Breast epithelium (tissue), 4 donors: ENCODE measurements at places on chromosomes 3 and 15. TPM values are rescaled to one million over a fixed set of nuclear protein-coding genes. Genes with fewer than 3 reads are reported as not detected.
A peak's percentile ranks its signal among the peaks of the same experiment; 100 is the strongest.

Gene FETUB
- not detected for total RNA-seq

GRCh38 chr3:186532598-186533072 lies 11.5 kb downstream of the CRYGS start:
- no peaks in the 10 kb centered on the region for H3K4me1 ChIP-seq
- no peaks in the 10 kb centered on the region for H3K36me3 ChIP-seq
- H3K27me3 ChIP-seq = no peaks in the 10 kb centered on the region
- no peak overlapping the region for H3K4me3 ChIP-seq

- no peaks in the 10 kb centered on the region for H3K36me3 ChIP-seq
- H3K4me1 ChIP-seq = no peaks in the 10 kb centered on the region
- DNase-seq = no peak
- H3K4me3 ChIP-seq = no peak overlapping the region
Measured at GRCh38 chr3:46519952-46520351, 22.2 kb downstream of the RTP3 start.

DNA sequence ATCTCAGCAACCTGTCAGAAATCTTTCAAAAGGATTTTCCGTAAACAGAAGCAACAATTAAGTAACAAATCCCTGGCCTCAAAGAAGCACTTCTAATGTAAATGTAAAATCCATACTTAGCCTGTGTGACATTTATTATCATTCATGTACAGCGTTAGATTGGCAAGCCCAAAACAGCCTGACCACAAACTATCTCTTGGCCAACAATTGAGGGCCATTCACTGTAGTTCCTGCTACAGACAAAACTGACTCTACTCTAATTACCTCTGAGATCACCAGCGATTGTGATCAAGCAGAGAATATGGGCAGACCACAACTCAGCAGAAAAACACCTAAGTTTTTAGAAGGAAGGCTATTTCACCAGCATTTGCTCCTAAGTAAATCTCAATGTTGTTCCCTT lies 9.2 kb downstream of the SHQ1 start:
- no peak overlapping the region for H3K27ac ChIP-seq
- no peaks in the 10 kb centered on the region for H3K4me1 ChIP-seq
- no peaks in the 10 kb centered on the region for H3K36me3 ChIP-seq
- DNase-seq = no peak
- no peak overlapping the region for H3K4me3 ChIP-seq

GRCh38 chr3:143122089-143122430 lies 2.5 kb downstream of the CHST2 start:
- H3K4me1 ChIP-seq = peaks cover 8% of the 10 kb centered on the region
- H3K4me3 ChIP-seq = no peak overlapping the region
- no peak overlapping the region for H3K27ac ChIP-seq

GRCh38 chr3:138359919-138360868 lies 11.8 kb downstream of the MRAS start:
- H3K4me3 ChIP-seq = no peak overlapping the region
- DNase-seq = no peak
- H3K4me1 ChIP-seq = peaks cover 14% of the 10 kb centered on the region
- H3K27me3 ChIP-seq = no peaks in the 10 kb centered on the region
- no peaks in the 10 kb centered on the region for H3K36me3 ChIP-seq

GRCh38 chr3:77134769-77135168 lies 94.9 kb downstream of the ROBO2 start:
- H3K27me3 ChIP-seq = no peaks in the 10 kb centered on the region
- no peak overlapping the region for H3K27ac ChIP-seq
- H3K4me3 ChIP-seq = no peak overlapping the region
- no peaks in the 10 kb centered on the region for H3K4me1 ChIP-seq
- no peaks in the 10 kb centered on the region for H3K36me3 ChIP-seq

Gene TTC21A
- total RNA-seq = 13.1 TPM

DNA sequence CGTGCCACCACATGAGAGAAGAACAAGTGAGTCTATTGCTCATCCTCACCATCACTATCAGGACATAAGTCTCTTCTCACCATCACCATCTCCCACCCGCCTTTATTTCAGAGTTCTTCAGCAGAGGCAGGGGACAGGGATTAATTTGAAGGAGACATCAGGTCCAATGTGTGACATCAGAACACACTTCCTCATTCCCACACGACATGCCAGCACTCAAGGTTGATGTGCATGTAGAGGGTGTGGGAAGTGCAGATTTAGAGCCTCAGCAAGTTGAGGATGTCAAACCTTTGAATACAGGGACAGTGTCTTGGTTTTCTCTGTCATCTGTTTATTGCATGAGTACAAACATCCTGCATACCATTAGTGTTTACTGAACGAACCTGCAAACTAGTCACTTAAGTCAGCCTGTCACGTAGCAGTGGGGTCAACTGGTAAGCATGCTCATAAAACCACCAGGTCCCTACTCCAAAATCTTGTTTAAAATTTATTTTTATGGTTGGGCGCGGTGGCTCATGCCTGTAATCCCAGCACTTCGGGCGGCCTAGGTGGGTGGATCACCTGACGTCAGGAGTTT lies 104.4 kb downstream of the MYLK start:
- H3K36me3 ChIP-seq = no peaks in the 10 kb centered on the region
- no peak for DNase-seq
- H3K4me3 ChIP-seq = no peak overlapping the region
- H3K27ac ChIP-seq = no peak overlapping the region

Gene UROC1
- total RNA-seq = not detected

Gene PHLDB2
- 65.0 TPM for total RNA-seq

Gene SERPINI2
- total RNA-seq = not detected

DNA sequence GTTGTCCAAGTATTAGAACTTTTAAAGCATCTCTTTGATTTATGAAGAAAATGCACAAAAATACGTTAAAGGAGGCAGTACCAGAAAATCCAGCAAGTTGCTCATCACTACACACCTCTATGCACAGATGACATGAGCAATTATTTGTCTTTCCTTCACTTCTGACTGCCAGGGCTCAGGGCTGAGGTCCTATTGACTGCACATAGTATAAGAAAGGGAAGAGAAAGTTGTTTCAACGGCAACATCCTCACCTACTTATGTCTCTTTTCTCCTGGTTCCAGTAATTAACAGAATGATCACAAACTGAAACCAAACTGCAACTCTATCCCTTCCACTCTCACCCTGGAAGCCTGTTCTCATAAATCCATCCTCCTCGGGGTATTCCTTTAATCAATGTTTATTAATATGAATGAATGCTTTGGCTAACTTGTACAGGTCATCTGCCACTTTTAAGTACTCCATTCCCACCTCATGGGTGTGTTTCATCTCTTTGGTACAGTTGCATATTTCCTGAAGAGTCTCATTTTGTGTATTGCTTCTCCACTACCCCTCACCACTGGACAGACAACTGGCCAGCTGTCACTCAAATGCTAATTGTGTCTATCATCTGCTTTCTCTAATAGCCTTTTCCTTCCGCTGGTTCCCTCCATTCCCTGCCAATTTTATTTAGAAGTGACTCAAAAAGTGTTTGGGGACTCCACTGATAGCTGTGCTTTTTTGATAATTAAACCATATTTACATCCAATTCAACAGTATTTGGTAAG lies 34.5 kb downstream of the RAB27A start:
- no peak for DNase-seq
- H3K27ac ChIP-seq = peak overlapping the region; percentile 23
- H3K4me3 ChIP-seq = no peak overlapping the region
- H3K36me3 ChIP-seq = no peaks in the 10 kb centered on the region
- H3K4me1 ChIP-seq = no peaks in the 10 kb centered on the region

- no peaks in the 10 kb centered on the region for H3K27me3 ChIP-seq
- no peak for DNase-seq
- no peaks in the 10 kb centered on the region for H3K36me3 ChIP-seq
- no peak overlapping the region for H3K27ac ChIP-seq
Measured at GRCh38 chr3:69888040-69888942, 111.2 kb upstream of the SAMMSON start.

Gene FOXL2
- total RNA-seq = 0.33 TPM

Gene ARHGAP11A
- 1.8 TPM for total RNA-seq

DNA sequence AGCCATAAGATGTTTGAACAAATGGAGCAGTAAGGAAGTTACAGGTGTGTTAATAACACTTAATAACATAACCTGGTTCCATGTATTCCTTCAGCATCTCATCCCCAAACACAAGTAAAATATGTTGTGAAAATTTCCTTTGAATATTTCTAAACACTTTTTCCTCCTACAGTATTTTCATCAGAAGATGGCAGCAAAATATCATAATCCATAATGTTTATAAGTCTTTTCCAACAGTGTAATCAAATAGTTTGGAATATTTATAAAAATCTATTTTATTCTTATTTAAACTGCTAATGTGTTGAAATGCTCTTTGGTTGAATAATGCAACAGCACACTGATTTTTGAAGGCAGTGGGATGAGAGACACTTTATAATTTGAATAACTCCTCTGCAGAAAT lies 1020.5 kb downstream of the OTOL1 start:
- no peaks in the 10 kb centered on the region for H3K36me3 ChIP-seq
- no peak overlapping the region for H3K27ac ChIP-seq
- DNase-seq = no peak

- no peaks in the 10 kb centered on the region for H3K36me3 ChIP-seq
- no peak overlapping the region for H3K27ac ChIP-seq
- H3K4me1 ChIP-seq = no peaks in the 10 kb centered on the region
Measured at GRCh38 chr3:72614394-72615074, 233.7 kb downstream of the SHQ1 start.

Gene ILDR1
- total RNA-seq = not detected

- no peak for DNase-seq
- H3K4me1 ChIP-seq = no peaks in the 10 kb centered on the region
- H3K36me3 ChIP-seq = no peaks in the 10 kb centered on the region
- H3K27ac ChIP-seq = no peak overlapping the region
Measured at GRCh38 chr3:46442576-46443530, 21.9 kb downstream of the LTF start.

Gene PLOD2
- total RNA-seq = 35.7 TPM

GRCh38 chr3:54157860-54158259 lies 35.5 kb downstream of the CACNA2D3 start:
- no peak for DNase-seq
- no peaks in the 10 kb centered on the region for H3K36me3 ChIP-seq
- H3K4me1 ChIP-seq = no peaks in the 10 kb centered on the region

DNA sequence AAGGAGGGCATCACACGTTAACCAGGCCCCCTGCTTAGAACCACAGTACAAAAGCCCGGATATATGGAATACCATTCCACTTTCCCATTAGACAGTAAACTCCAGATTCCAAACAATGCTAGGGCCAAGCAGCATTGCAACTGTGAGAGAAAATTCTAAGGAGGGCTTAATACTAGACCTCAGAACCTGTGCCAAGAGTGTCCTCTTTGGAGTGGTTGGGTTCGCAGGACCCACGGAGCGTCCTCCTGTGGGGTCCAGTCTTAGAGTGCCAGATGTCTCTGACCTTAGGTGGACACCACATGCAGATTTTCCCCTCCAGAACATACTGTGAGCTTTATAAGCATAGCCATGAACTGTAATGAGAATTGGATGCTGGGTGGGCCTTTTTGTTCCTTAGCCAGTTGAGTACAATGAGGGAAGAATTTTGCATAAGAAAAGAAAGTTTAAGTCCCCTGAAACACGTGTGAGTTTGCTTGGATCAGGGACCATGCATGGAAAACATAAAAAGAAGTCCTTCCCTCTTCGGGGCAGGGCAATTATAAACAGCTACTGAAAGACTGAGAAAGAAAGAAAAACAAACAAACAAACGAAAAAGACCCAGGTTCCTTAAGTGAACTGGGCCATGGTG lies 325.7 kb downstream of the NEK10 start:
- no peaks in the 10 kb centered on the region for H3K27me3 ChIP-seq
- H3K4me3 ChIP-seq = no peak overlapping the region
- H3K36me3 ChIP-seq = no peaks in the 10 kb centered on the region
- no peak overlapping the region for H3K27ac ChIP-seq
- H3K4me1 ChIP-seq = no peaks in the 10 kb centered on the region

- H3K4me1 ChIP-seq = no peaks in the 10 kb centered on the region
- H3K36me3 ChIP-seq = no peaks in the 10 kb centered on the region
- no peak for DNase-seq
- no peak overlapping the region for H3K4me3 ChIP-seq
- H3K27me3 ChIP-seq = no peaks in the 10 kb centered on the region
Measured at GRCh38 chr3:124981472-124981871, 46.9 kb upstream of the MUC13 start.

Gene IL17RE
- total RNA-seq = 11.5 TPM

- no peaks in the 10 kb centered on the region for H3K36me3 ChIP-seq
- no peak overlapping the region for H3K4me3 ChIP-seq
- no peaks in the 10 kb centered on the region for H3K27me3 ChIP-seq
Measured at GRCh38 chr15:67177752-67178151, 76.7 kb downstream of the AAGAB start.

Gene PEX5L
- 1.6 TPM for total RNA-seq

GRCh38 chr15:75107908-75108838 lies 84.8 kb downstream of the PPCDC start:
- no peak for DNase-seq
- no peaks in the 10 kb centered on the region for H3K36me3 ChIP-seq
- no peak overlapping the region for H3K27ac ChIP-seq
- H3K4me3 ChIP-seq = no peak overlapping the region

GRCh38 chr15:90400005-90400758 lies 12.1 kb downstream of the IQGAP1 start:
- DNase-seq = no peak
- H3K36me3 ChIP-seq = no peaks in the 10 kb centered on the region
- no peaks in the 10 kb centered on the region for H3K4me1 ChIP-seq
- H3K27ac ChIP-seq = peak overlapping the region; percentile 96
- H3K27me3 ChIP-seq = no peaks in the 10 kb centered on the region

Gene KLHL6
- total RNA-seq = 4.3 TPM

Gene SAMD7
- total RNA-seq = not detected

Gene DCUN1D1
- total RNA-seq = 55.5 TPM

GRCh38 chr3:107452436-107452835 lies 70.3 kb upstream of the BBX start:
- no peak for DNase-seq
- H3K27me3 ChIP-seq = no peaks in the 10 kb centered on the region
- H3K4me3 ChIP-seq = no peak overlapping the region
- no peaks in the 10 kb centered on the region for H3K4me1 ChIP-seq

Gene PLXNA1
- 25.9 TPM for total RNA-seq

- H3K27me3 ChIP-seq = no peaks in the 10 kb centered on the region
- no peaks in the 10 kb centered on the region for H3K36me3 ChIP-seq
- DNase-seq = no peak
- H3K4me3 ChIP-seq = no peak overlapping the region
Measured at GRCh38 chr3:174101244-174101643, 703.7 kb downstream of the NLGN1 start.

GRCh38 chr3:188299708-188300107 lies 145.8 kb downstream of the LPP start:
- H3K4me3 ChIP-seq = no peak overlapping the region
- no peak overlapping the region for H3K27ac ChIP-seq
- peaks cover 14% of the 10 kb centered on the region for H3K4me1 ChIP-seq
- no peak for DNase-seq
- H3K36me3 ChIP-seq = no peaks in the 10 kb centered on the region

Gene CTXN2
- total RNA-seq = not detected
